ENCODE measurements at places on chromosomes 1 and 21. TPM values are rescaled to one million over a fixed set of nuclear protein-coding genes. Genes with fewer than 3 reads are reported as not detected.

DNA sequence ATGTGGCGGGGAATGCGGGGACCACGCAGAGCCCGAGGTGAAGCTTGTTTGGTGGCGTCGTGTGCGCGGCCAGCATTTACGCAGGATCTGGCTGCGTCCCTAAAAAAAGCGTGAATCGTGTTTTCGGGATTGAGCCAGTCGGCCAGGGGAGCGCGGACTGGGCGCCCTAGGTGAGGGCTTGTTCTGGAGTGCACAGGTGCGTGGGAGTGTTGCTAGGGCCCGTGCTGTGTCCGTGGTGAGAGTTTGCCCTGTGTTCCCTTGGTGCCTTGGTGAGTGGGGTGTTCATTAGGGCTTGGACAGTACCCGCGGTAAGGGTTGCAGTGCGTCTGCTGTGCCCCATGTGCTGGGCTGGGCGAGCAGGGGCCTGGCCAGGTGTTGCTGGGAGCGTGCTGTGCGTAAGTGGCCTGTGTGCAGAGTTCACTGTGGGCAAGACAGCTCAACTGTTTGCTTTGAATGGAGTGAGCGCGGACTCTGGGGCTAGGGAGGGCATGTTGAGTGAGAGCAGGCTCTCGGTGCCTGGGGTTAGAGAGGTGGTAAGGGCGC lies 673 bp downstream of the CD46 start:
- peak overlapping the region; percentile 89 for H3K4me3 ChIP-seq
- H3K27me3 ChIP-seq = no peaks in the 10 kb centered on the region
- H3K27ac ChIP-seq = peak overlapping the region; percentile 92
- peaks cover 2% of the 10 kb centered on the region for H3K36me3 ChIP-seq

CACNA1S gene
- total RNA-seq = not detected

VCAM1 gene
- total RNA-seq = 1.0 TPM

- H3K27ac ChIP-seq = no peak overlapping the region
- H3K36me3 ChIP-seq = no peaks in the 10 kb centered on the region
- no peaks in the 10 kb centered on the region for H3K4me1 ChIP-seq
- no peak overlapping the region for H3K4me3 ChIP-seq
- H3K27me3 ChIP-seq = no peaks in the 10 kb centered on the region
Measured at GRCh38 chr21:45863267-45863666, 118.3 kb upstream of the COL6A1 start.

RNU1-4 gene
- total RNA-seq = under 0.01 TPM

DNA sequence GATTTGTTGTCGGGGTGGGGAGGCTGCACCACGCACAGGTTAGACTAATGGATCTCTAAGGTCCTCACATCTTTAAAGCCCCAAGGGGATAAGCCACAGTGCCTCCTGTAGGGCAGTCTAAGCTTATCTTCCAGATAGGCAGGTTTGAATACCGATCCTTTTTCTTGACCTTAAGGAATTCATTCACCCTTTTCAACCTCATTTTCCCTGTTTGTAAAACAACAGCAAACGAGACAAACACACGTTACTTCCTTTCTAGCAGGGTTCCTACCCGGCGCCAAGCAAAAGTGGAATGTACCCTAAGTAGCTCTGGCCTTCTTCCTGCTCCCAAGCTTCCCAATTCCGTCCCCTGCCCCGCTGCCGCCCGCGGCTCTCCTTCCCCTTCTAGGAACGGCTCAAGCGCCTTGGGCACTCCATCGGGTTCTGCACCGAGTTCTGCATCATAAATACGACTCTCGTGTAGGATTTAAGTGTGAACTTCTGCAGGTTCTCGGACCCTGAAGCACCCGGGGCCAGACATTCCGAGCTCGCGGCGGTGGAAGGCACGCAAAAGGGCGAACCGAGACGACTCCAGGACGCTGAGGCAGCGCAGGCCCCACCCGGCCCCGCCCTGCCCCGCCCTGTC lies 548 bp upstream of the CDC20 start:
- no peaks in the 10 kb centered on the region for H3K27me3 ChIP-seq
- peak overlapping the region; percentile 57 for H3K4me3 ChIP-seq
- H3K4me1 ChIP-seq = peaks cover 15% of the 10 kb centered on the region
- H3K27ac ChIP-seq = peak overlapping the region; percentile 93

DNA sequence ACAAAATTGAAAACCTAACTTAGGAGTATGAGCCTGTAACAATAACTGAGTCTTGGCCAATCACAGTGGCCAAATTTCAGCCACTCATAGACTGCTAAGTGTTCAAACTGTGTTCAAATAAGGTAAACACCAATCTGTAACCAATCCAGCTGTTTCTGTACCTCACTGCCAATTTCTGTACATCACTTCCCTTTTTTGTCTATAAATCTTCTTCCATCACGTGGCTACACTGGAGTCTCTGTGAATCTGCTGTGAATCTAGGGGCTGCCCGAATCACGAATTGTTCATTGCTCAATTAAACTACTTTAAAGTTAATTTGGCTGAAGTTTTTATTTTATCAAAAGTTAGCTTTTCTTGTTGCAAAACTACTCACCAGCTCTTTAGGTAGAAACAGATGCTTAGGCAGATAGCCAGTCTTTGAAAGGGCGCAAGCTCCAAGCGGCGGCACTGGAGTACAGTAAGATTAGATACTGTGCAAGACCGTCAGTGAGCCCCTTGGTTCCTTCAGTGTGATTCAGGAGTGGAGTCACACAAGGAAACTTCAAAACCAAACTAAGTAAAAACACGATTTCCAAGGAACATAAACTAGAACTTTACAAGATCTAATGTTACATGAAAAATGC lies 43.2 kb upstream of the ADGRL2 start:
- H3K4me1 ChIP-seq = no peaks in the 10 kb centered on the region
- no peak for DNase-seq
- no peaks in the 10 kb centered on the region for H3K36me3 ChIP-seq
- no peaks in the 10 kb centered on the region for H3K27me3 ChIP-seq

- no peak overlapping the region for H3K4me3 ChIP-seq
- no peaks in the 10 kb centered on the region for H3K4me1 ChIP-seq
- no peaks in the 10 kb centered on the region for H3K27me3 ChIP-seq
- no peak overlapping the region for H3K27ac ChIP-seq
- no peaks in the 10 kb centered on the region for H3K36me3 ChIP-seq
Measured at GRCh38 chr21:32779983-32780382, 8.4 kb upstream of the PAXBP1 start.

DNA sequence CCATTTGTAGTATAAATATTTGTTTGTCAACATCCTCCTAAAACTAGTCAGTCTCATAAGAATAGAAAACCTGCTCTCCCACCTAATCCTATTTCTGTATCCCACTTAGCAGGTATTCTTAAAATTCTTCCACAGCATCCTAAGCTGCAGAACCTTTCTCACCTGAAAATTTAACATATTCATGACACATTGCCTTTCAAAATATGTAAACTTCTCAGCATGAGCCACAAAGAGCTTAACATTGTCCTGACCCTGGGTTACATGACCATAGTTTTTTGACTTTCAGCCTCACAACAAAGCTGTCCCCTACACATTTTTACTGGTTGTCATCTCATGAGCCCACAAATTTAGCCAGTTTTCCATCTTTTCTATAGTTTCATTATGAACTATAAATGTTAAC lies 712.1 kb downstream of the LTN1 start:
- H3K27me3 ChIP-seq = no peaks in the 10 kb centered on the region
- no peaks in the 10 kb centered on the region for H3K36me3 ChIP-seq
- no peak overlapping the region for H3K27ac ChIP-seq
- no peak for DNase-seq
- no peak overlapping the region for H3K4me3 ChIP-seq
- H3K4me1 ChIP-seq = peaks cover 18% of the 10 kb centered on the region

DNA sequence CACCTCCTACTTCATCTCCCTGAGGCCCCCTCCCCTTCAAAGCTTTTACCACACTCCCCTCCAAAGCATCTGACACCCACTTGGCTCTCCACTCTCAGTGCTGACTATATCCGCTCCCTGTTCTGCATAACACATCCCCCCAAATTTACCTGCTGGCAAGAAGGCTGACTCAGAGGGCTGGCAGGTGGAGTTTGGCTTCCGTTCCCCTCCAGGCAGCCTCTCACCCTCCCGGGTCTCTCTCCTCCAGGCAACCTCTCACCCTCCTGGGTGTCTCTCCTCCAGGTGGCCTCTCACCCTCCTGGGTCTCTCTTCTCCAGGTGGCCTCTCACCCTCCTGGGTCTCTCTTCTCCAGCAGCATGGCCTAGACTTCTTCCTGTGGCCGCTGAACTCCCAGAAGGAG lies 562.1 kb downstream of the NPHP4 start:
- H3K27ac ChIP-seq = no peak overlapping the region
- no peaks in the 10 kb centered on the region for H3K27me3 ChIP-seq
- no peaks in the 10 kb centered on the region for H3K4me1 ChIP-seq
- no peak overlapping the region for H3K4me3 ChIP-seq
- no peak for DNase-seq
- H3K36me3 ChIP-seq = no peaks in the 10 kb centered on the region

DNA sequence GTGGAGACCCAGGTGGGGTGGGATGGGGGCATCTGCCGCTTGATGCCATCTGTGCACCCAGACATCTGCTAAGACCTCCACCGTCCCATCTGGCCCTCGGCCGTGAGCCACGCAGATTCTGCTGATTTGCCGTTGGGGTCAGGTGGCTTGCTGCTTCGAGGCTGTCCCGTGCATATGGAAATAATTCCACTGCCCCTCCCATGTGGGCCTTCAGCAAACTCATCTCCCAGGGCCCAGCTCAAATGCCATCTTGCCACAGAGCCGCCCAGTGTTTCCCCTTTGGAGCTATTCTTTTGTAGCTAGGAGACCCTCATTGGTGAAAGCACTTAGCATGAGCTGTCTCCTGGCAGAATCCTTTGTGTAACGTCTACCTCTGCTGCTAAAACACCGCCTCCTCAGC lies 99.8 kb downstream of the KAZN start:
- H3K4me1 ChIP-seq = no peaks in the 10 kb centered on the region
- no peak overlapping the region for H3K4me3 ChIP-seq
- H3K27ac ChIP-seq = no peak overlapping the region
- DNase-seq = peak; percentile 45
- H3K36me3 ChIP-seq = no peaks in the 10 kb centered on the region

PRAMEF18 gene
- total RNA-seq = not detected

C1orf53 gene
- total RNA-seq = not detected

DNA sequence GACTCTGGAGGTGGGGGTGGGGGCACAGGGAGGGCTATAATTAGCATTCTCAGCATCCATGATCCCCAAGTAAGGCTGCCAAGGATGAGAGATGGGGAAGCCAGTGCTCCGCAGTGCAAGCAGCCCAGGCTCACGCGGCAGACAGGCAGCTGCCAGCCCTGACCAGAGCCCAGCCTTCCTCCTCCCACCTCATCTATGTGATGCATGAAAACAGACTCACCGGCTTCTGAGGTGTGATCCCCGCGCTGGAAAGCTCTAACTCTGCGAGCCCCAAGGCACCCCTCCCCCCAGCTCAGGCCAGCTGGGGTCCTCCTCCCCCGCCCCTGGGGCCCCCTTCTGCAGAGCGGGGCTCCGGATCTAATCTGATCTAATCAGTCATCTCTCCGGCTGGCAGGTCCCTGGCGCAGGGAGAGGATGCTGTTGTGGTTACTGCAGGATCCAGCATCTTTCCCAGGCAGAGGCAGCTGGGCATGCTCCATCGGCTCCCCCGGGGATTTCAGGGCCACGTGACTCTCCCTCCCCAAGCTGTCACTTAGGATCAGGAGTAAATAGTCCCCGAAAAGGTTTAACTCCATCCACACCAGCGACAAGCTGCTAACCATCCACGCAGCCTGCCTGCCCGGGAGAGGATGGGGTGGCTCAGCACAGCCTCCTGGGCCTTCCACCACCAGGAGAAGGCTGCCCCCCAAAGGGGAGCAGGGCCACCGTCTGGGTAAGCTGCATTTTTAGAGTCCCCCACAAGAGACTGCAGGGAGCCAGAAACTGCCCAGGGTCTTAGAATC lies at the start of gene PLEKHA6:
TSS of gene PLEKHA6 (minus strand) at position 456 of the 782 bp plus-strand sequence. CDS start 86,202 bp downstream, outside the sequence.
- H3K27me3 ChIP-seq = no peaks in the 10 kb centered on the region
- H3K4me3 ChIP-seq = no peak within 1 kb of the TSS
- no peak within 1 kb of the TSS for H3K27ac ChIP-seq
- peaks cover 7% of the 10 kb centered on the region for H3K4me1 ChIP-seq

KRTAP11-1 gene
- not detected for total RNA-seq

DNA sequence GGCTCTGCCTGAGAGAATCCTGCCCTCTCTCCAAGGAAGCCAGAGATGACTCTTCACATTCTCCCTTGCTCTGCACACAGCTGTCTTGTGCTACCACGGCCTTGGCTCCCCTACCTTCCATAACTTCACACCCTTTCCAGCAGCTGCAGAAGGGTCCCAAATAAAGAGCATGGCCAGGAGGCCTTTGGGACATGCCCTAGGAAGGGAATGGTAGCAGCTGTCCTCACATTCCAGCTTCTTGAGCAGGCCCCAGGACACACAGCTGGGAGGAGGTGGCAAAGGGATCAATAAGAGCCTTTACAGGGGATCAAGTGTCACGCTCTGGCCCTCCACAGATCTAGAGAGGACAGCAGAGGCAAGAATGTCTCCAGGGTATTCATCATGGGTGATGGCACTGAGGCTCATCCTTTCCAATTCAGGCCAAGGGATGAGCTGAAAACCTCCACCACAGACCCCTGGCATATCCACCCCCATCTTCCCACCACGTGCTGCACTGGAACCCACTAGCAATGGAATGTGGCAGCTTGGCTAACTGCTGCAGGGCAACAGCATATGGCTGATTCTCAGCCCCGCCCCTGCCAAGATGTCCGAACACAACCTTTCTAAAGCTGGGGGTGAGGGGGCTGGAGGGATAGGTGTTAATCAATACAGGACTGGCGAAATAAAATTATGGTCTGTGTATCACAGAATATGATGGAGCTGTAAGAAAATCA lies 17.8 kb upstream of the RAB29 start:
- no peak overlapping the region for H3K27ac ChIP-seq
- H3K4me3 ChIP-seq = no peak overlapping the region
- H3K27me3 ChIP-seq = no peaks in the 10 kb centered on the region
- H3K36me3 ChIP-seq = peaks cover 10% of the 10 kb centered on the region
- no peaks in the 10 kb centered on the region for H3K4me1 ChIP-seq

DNA sequence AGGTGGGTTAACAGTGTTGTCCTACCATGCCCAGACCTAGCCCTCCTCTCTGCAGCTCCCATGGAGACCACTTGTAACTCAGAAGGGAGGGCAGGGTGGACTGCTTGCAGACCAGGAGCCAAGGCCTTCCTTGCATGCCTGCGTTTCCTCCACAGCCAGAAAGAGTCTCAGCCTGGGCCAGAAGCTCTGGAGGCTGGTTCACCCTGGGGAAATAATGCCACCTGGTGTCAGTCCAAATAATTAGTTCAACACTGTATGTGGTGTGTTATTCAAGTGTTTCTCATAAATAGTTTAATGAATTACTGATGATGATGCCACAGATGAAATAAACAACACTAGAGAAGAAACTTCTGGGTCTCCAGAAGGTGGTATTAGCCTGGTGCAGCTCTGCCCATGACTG lies 16.9 kb upstream of the VANGL1 start:
- H3K4me3 ChIP-seq = no peak overlapping the region
- DNase-seq = no peak
- no peaks in the 10 kb centered on the region for H3K27me3 ChIP-seq
- H3K36me3 ChIP-seq = no peaks in the 10 kb centered on the region

- H3K4me1 ChIP-seq = no peaks in the 10 kb centered on the region
- no peak for DNase-seq
- H3K27ac ChIP-seq = no peak overlapping the region
- peaks cover 12% of the 10 kb centered on the region for H3K27me3 ChIP-seq
- no peaks in the 10 kb centered on the region for H3K36me3 ChIP-seq
Measured at GRCh38 chr1:228070173-228070572, 12.3 kb upstream of the ARF1 start.

BEND5 gene
- 3.1 TPM for total RNA-seq

Data from upper lobe of left lung (tissue), 6 donors.